ENCODE measurements at places on chromosomes 6 and 20.

DNA sequence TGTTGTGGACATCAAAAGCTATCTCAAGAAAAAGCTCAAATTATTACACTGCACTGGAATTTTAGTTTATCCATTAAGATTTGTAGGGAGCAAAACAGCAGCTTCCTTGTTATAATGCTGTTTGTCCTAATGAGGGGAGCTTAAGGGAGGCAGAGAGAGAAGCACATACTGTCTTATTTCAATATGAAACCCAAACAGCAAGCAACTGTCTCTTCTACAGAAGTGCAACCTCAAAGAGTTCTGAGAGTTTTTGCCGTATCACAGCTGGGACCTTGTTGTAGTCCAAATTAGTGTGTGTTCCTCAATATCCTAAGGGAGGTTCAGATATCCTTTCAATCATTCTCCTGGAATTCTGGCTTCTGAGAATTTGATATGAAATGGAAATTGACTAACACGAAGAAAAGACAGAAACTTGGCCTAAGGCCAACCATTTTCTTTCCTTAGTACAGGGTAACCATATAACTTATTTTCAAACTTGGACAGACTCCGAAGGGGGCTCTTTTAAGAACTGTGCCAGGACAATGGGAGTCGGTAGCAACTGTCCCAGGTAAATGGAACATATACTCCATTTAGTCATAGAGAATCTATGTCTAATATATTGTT, 149.3 kb upstream of the CCN2 start:
- no peak for DNase-seq

DNA sequence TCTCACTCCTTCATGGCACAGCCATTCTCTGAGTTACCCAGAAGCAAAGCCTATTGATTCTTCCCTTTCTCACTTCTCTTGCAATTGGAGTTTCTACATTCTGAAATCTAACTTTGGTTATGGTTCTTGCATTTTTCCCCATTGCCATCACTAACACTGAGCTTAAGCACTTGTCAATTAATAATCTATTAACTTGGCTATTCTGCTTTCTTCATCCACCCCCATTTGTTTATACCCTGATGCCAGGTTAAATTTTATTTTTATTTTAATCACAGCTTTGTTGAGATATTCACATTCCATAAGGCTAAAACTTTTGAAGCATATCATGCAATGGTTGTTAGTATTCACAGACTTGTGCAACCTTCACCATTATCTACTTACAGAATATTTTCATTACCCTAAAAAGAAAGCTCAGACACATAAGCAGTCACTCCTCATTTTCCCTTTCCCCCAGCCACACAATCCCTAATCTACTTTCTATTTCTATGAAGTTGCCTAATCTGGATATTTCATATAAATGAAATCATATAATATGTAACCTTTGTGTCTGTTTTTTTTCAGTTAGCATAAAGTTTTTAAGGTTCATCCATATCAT, 222.3 kb downstream of the UBE3D start:
- DNase-seq = no peak

- no peak for DNase-seq
Observed at GRCh38 chr6:141264101-141264500, 868.6 kb upstream of the GJE1 start.

- DNase-seq = no peak
Observed at GRCh38 chr20:36541227-36541767, at the start of gene MYL9. Gene MYL9 (plus strand): TSS chr20:36541519. CDS start chr20:36544885, 3,366 bp downstream.

- DNase-seq = peak; percentile 49
Observed at GRCh38 chr20:52083627-52084232, 107.8 kb downstream of the ZFP64 start.

DNA sequence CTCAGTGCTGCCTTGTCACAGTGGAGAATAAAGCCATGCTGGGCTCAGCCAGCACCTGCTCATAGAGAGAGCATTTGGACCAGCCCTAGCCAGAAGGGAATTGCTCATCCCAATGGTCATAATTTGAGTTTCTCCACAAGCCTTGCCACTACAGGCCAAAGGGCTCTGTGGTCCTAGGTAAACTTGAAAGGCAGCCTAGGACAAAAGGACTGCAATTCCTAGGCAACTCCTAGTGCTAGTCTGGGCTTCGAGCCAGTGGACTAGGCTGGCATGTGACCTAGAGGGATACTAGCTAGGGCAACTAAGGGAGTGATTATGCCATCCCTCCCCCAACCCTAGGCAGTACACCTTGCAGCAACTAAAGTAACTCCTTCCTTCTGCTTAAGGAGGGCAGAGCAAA, 516.2 kb downstream of the BCKDHB start:
- DNase-seq = no peak

DNA sequence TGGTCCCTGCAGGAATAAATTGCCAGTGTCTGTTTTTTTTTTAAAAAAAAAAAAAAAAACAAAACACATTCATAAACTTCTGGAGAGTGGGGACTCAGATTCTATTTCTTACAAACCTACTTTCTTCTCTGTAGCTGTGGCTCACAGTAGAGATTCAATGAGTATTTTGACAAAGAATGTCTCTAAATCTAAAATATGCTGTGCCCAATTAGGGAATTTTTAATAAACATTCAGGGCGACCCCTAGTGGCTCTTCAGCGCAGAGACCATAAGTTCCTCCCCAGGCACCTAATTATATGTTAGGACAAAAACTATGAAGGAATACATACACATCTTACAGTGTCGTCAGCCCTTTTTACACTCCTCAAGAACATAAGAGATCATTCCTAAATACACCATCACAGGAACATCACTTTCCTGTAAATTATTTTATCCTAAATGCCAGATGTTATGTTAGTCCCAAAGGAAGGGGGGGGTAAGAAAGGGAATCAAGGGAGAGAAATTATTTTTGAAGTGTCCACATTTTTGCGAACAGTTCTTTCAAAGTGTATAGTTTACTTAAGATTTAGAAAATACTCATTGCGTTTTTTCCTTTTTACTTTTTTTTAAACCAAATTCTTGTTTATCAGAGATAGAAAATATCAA, 21.8 kb upstream of the NAA20 start:
- peak; percentile 58 for DNase-seq
